ENCODE measurements at places on chromosomes 11 and 22.

DNA sequence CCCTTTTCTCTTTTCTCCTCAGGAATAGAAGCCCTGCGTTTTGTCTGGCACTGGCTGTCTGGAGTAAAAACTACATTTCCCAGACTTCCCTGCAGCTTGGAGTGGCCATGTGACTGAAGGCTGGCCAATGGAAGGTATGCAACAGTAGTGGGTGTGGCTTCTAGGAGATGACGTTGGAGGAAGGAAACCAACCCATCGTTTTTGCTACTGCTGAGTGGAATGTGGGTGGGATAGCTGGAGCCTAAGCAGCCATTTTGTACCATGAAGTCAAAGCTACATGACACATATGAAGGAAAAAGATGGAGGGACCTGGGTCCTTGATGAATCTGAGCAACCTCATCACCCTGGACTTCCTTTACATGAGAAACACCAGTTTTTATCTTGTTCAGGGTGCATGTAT, 19.6 kb downstream of the FGF3 start:
- DNase-seq: no peak

DNA sequence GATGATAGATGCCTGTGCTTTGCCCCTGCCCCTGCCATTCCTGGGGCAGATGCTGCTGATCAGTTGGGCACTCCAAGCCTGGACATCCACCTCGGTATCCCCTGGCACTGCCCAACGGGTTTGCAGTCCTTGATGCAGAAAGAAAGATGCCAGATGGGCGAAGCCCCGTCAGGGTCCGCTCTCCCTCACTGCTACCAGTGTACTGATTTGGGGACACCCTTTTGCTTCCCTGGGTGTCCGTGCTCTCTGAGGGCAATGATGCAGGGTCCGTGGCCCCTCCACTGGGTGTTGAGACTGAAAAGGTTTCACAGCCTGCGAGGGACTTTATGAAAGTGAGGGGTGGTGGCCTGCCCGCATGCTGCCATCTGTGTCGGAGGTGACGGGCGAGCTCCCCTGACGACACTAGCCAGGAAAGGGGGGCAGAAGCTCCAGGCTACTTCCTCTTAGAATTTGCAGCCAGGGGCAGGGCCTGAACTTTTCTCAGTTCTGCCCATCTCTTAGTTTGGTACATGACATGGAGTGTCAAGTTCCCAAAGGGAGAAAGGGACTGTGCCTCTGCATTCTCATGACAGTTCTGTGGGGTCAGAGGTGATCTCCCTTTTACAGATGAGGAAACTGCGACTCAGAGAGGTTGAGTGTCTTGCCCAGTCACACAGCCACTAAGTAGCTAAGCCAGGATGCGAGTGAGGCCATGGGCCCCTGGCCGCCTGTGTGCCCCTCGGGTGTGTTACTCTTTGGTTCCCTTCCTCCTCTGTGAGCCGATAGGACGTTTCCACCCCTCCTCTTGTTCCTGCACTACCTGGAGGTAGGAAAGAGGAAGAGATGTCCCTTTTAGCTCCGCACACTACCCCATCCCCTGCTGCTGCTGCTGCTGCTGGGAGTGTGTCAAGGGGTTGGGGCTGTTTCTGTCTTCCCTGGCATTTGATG, 96.6 kb downstream of the BCR start:
- DNase-seq: no peak

DNA sequence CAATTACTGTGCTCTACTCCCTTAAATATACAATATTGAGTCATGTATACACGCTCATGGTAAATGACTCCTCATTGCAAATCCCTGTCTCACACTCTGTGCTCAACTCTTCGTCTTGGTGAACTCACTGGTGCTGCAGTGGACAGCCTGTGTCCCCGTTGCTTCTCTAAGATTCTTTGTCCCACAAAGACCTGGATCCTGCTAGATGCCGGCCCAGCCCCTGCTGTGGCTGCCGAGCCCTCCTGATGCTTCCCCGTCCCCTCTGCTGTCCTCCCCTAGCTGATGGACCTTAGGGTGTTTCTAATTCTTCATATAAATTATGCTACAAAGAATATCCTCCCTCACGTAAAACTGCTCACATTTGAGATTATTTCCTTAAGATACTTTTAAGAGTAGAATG, 5.5 kb downstream of the APOL2 start:
- DNase-seq: no peak

GRCh38 chr11:15836795-15837194, 519.6 kb downstream of the SOX6 start:
- no peak for DNase-seq

GRCh38 chr11:118211006-118211405, 13.8 kb downstream of the JAML start:
- no peak for DNase-seq

DNA sequence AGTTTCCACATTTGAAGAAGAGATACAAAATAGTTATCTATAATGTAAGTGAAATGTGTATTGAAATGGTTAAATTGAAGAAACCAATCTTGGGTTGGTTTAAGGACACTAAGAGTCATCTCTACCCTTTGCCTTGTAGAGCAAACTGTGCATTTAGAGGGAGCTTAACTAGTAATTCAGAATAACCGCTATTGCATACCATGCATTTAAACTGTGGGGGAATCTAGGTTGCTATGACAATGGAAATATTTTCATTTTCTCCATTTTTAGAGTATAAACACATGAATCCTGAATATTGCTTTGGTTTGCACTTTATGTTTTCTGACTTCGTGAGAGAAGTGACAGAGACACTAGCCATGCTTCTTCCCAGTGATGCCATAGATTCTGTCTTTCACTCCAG, 39.7 kb downstream of the FAT3 start:
- no peak for DNase-seq

- no peak for DNase-seq
These were observed 115.9 kb upstream of the GRK3 start for GRCh38 chr22:25448435-25449051.

GRCh38 chr22:36257948-36258670, 5.2 kb downstream of the APOL1 start:
- no peak for DNase-seq

DNA sequence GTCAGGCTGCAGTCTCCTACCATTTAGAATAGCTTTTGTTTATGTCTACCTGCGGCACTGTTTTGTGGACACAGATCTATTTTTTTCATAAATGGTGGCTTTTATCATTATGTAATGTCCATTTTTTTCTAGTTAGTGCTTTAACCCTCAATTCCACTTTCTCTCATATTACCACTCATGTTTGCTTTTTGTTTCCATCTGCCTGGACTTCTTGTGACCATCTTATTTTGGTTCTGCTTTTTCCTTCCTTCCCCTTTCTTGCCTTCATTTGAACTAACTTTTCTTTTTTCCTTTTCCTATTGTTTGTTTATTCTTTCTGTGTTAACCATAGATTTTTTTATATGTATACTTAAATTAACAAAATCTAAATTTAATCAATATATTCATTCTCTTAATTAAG, 98.5 kb upstream of the SLC22A12 start:
- no peak for DNase-seq

DNA sequence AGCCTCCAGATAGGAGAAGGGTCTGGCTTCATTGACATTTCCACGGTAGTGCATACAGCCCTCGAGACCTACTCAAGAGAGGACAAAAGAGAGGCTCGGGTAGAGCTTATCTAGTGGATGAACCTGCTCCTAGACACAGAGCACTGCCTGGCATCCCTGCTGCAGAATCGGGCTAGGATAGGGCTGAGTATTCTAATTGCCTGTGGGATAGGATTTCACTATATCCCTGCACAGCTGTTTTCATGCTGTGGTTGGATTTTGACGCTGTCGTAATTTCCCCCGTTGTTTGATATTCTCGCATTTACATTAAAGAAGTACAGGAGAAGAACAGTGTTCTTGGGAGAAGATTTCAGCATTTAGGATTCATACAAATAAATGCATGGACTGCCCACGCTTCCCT, 107.8 kb downstream of the KIRREL3 start:
- DNase-seq: no peak

DNA sequence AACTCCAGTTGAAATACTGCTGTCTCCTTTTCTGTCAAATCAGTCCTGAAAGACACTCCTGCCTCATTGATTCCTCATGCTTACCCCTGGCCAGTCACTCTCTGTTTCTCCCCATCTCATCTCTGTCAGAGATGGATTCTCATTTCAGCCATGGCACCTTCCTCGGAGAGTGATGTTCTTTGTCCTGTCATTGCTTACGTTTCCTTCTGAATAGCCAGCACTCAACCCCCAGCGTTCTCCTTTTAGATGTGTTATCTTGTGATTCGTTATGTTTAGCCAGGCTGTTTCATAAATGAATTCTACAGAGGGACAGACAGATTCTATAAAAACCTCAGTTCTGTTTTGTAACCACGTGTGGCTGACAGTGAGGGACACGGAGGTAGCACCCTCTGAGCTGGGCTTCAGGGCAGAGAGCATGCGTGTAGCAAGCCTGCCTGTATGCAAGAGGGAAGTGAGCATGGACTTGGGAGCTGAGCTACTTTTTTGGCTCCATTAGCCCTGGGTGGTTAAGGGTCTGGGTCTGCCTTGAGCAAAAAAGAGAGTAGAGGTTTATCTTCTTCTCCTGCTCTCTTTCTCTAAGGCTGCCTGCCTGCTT, 354.6 kb downstream of the DDX10 start:
- no peak for DNase-seq

DNA sequence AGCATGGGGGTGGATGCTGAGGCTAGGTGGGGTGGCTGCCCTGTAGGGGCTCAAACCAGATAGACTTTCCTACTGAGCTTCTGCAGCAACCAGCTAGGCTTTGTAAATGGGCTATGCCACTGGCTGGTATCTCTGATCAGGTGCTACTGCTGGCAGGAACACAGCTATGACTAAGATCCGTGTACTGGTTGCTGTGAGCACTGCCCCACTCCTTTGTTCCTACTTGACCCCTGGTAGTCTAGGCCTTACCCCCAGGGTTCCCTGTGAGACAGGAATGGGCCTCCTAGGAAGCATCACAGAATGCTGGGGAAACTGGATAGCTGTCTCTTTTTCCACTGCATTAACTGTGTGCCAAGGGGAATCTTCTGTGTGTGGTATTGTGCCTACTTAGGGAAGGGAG, 58.4 kb upstream of the GAB2 start:
- DNase-seq: no peak

- DNase-seq: no peak
These were observed 5.5 kb downstream of the C11orf24 start for GRCh38 chr11:68266121-68266891.

DNA sequence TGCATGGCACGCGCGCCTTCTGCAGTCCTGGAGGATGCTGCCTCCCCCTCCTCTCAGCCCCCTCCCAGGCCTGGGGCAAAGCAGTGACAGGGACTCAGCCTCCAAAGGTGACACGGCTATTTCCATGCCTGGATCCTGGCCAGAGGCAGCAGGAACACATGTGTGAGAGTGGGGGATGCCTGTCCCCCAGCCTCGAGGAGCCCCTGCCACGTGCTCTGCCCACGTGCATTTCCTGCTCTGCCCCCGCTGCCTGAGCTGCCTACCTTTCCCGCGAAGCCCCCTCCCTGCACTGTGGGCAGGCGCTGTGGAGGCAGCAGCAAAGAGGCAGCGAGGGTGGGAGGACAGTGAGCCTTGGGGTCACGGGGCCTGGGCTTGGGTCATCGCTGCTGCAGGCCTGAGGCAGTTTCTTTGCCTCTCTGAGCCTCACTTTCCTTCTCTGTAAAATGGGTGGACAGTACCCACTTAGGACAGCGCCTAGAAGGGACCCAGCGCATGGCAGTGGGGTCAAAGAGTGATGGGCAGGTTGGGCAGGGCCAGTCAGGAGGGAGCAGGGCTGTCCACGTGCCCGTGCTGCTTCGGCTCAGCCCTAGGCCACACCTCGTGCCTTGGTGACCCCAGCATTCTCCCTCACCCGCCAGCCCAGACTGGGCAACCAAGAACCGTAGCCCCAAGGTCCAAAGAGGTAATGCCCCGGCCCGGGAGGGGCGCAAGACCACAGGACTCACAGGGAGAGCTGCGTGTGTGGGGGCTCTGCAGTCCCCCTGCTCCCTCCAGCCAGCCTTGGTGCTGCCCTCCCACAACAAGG, 48.6 kb downstream of the FLRT1 start:
- DNase-seq: no peak

- no peak for DNase-seq
These were observed 4.1 kb upstream of the CD82 start for GRCh38 chr11:44561275-44561805.

- no peak for DNase-seq
These were observed 1.4 kb downstream of the CCDC73 start for GRCh38 chr11:32792948-32793475.

GRCh38 chr11:87212891-87213290, 175.2 kb downstream of the TMEM135 start:
- no peak for DNase-seq

DNA sequence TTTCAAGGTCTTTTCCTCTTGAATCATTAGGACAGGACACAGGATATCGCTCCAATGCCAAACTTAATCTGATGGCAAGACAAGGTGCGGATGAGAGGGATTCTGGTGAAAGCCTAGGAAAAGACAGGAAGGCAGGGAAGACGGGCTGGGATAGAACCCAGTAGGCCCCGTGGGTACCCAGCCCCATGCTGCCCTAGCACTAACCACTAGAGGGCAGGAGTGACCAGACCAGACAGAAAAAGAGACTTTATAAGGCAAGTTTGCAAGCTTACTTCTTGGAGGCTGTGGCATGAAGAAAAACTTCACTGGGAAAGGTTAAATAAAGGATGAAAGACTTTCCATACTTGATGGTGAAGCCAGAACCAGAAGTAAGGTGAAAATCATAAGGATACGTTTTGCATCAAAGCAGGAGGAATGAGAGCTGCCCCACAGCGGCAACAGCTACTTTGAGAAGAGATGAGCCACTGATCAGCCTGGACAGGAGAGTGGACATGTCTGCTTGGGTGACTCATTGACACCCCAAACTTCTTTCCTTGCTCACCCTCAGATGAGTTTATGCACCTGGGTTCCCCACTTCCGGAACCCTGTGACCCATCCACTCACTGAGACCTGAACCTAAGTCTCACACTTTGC, 39.8 kb downstream of the SYN3 start:
- no peak for DNase-seq

GRCh38 chr11:62577046-62577714, 3.5 kb upstream of the EEF1G start:
- DNase-seq: no peak

GRCh38 chr22:24532075-24532474, 22.9 kb downstream of the GUCD1 start:
- DNase-seq: no peak

GRCh38 chr22:39252461-39253434, 8.0 kb upstream of the PDGFB start:
- DNase-seq: no peak

DNA sequence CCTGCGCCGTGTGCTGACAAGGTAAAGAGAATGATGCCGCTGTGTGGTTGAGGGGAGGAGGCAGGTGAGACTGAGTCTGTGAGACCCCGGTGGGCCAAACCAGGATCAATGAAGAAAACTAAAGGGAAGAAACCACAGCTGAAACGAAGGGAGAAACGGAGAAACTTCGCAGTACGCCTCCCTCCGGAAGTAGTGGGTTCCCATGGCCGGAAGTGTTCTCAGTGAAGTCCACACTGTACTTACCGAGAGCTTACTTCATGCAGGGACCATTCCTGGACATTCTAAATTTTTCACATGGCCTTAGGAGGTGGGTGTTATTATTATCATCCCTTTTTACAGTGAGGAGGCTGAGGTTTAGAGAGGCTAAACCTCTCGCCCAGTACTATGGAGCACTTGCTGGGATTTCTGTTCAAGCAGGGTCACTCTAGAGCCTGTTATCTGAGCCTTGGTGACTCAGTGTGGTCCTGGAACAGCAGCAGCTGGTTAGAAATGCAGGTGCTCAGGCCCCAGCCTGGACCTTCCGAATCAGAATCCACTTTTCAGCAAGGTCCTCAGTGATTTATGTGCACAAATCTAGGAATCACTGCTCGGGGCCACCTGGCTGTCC, 17.9 kb downstream of the CD5 start:
- DNase-seq: no peak
